Hair follicle dermal papilla cell (primary cell): ENCODE measurements at places on chromosomes 11 and 22. TPM values are rescaled to one million over a fixed set of nuclear protein-coding genes. Genes with fewer than 3 reads are reported as not detected.

OR51B2 gene
- not detected in 2 replicates for total RNA-seq

TEX54 gene
- total RNA-seq: not detected in 2 replicates

PTGDR2 gene
- 0.81 and 2.6 TPM in 2 replicates for total RNA-seq

UPB1 gene
- 0.16 TPM in 1 of 2 replicates, not detected in the other for total RNA-seq

ALKBH3 gene
- 36.9 and 37.2 TPM in 2 replicates for total RNA-seq

ENTHD1 gene
- not detected in 2 replicates for total RNA-seq
